ENCODE measurements at places on chromosomes 7 and 10.

DNA sequence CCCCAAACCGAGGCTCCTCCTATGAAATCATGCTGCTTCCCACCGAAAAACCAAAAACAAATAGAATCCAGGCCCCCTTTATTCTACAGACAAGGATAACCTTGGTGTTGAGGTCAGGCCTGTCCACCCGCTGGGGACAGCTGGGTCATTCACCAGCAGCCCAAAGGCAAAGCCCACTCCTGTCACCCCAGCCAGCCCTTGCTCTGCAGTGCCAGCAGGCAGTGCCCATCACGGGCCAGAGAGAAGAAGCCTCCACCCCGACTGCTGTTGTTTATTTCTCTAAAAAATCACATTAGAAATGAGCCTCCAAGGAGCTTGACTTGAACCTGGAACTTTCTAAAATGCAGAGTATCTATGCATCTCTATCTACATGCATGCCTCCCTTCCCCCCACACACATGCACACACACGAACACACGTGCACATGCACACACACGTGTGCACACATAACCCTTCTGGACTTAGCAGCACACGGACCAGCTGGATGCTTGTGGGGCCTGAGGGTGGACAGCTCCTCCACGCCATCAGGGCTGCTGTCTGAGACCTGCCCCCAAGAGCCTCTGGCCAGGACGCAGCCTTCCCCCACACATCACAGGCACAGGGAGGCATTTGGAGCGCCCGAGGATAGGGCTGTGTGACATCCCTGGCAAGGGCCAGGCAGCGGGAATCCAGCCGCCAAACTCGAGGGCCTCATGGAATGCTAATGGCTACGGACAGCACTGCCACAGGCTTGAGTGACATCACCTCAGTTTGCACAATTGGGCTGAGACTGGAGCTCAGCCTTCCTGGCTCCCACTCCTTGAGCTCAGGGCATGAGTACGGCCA is 22.8 kb downstream of the PRKAG2 start:
- no peak for DNase-seq

DNA sequence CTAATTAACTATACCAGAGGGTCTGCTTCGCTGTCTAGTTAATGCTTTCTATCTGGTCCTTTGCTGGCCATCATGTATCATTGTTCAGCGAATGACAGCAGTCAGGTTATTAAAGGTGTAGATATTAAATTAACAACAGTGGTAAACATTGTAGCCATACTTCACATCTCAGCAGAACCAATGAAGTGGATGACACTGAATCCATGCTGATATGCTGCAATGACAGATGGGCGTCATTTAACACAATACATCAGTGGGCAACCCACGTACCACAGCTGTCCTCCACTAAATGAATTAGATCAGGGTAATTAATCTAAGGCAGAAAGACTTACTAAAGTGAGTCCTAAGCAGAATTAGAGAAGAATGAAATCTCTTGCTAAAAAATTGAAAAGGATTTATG is 767.2 kb downstream of the NXPH1 start:
- peak; percentile 81 for DNase-seq

- DNase-seq: no peak
Measured at GRCh38 chr10:93554316-93554663, 12.2 kb upstream of the FFAR4 start.

DNA sequence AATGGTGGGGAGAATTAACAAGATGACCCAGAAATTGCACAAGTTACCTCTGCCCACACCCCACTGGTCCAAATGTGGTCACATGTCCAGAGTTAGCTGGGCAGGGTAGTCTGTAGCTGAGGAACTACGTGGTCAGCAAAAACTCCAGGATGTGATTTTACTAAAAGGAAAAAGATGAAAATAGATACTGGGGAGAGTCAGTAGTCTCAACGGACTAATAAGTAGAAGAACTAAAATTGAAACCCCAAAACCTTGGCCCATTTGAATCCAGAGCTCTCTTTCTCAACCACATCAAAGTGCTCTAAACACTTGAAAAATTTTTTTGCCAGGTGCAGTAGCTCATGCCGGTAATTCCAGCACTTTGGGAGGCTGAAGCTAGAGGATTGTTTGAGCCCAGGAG is 146.3 kb downstream of the SKIDA1 start:
- no peak for DNase-seq

- DNase-seq: no peak
Measured at GRCh38 chr7:36564489-36564888, 159.8 kb downstream of the AOAH start.

GRCh38 chr7:141317033-141317585 is 234.1 kb upstream of the AGK start:
- DNase-seq: no peak

- DNase-seq: no peak
Measured at GRCh38 chr10:131358741-131359442, 47.4 kb upstream of the TCERG1L start.

DNA sequence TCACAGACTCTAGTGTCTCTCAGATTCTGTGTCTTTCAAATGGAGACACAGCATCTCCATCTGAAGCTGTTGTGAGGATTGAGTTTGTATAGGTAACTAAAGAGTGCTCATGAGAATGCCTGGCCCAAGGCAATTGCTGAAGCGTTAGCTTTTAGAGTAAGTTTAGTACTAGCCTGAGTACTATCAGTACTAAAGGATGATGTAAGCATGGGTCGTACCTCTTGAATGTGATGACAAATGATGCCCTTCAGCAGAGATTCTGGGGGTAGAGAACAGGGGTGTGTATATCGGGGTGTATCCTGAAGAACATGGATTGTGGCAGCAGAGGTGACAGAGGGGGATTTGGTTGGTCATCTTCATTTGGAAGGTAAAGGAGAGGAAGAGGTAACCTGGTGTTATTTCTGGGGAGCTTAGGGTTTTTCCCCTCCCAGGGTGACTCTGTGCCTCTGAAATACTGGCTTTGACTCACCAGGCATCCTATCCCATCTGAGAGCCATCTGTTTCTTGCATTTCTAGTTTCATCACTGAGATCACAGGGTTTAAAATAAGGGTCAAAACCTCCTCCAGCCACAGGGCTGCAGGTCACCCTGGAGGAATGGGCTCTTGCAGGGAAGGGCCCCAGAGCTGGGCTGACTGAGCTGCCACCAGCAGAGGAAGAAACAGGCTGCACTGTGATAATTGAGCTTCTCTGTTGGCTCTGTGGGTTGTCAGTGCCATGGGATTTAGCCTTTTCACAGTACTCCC is 756.0 kb downstream of the KCNMA1 start:
- no peak for DNase-seq

DNA sequence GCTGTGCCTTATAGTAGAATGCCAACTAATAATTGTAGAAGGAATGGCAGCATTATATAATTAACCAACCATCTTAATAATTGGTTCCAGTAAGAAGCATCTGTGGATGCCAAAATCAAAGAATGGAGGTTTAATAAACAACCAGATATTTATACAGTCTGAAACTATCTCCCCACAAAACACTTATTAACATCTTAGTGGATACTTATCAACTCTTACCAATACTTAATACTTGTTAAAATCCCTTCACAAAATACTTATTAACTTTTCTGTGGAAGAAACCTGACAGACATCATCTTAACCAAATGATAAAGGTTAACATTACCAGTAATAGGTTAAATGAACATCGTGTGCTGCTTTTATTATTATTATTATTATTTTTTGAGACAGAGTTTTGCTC is 29.1 kb upstream of the FAM107B start:
- no peak for DNase-seq

DNA sequence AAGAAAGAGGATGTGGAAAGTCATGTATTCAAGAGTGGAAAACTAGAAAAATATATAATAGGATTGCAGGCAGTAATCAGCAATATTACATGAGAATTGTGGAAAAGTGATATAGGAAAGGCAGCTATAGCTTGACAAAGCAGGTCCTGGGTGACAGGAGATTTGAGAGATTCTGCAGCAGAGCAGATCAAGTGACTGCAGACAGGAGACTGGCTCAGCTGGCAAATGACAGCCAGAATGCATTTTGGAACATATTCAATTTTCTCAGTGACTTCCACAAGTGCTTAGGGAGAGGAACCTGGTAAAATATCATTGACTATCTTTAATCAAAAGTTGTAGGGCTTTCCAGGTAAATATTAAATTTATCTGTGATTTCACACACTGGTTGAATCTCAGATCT is 260.5 kb upstream of the CACNA2D1 start:
- no peak for DNase-seq

GRCh38 chr10:15314482-15315045 is 56.5 kb downstream of the FAM171A1 start:
- DNase-seq: no peak

GRCh38 chr7:115680921-115681320 is 349.6 kb downstream of the TFEC start:
- no peak for DNase-seq

DNA sequence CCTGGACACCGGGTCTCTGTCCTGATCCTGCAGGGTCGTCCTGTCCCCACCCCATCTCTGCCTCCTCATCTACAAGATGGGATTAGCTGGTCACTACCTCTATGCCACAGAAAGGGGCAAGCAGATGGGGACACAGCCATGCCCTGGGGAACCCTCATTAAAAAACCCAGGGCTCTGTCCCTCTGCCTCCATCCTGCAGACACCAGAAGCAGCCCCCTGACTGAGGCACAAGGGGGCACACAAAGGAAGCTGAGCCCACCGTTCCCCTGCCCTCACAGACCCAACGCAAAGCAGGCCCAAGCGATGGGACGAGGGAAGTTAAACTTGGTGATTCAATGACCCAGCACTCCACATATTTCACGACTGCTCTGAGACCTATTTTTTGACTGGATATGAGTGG is 142.4 kb downstream of the TCERG1L start:
- no peak for DNase-seq

DNA sequence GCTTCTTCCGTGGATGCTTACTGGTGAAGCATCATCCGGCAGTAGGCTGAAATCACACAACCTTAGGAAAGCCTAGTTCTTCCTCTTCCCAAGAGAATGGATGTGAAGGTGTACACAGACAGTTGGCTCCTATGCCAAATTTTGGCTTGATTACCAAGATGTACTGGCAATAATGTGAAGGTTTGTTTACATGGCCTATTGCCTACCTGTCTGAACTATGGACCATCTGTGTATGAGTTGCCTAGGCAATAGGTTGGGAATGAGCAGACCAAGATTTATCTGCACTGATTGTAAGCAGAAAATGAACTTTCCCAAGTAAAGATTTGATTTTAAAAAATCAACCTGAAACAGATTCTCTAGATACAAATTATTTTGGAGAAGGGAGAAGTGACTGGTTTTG is 325.9 kb upstream of the SORCS1 start:
- DNase-seq: no peak

Data from NCI-H446 treated with DMSO at 0.1 percent for 48 hours (cell line).